ENCODE measurements at places on chromosomes 3 and 15.

DNA sequence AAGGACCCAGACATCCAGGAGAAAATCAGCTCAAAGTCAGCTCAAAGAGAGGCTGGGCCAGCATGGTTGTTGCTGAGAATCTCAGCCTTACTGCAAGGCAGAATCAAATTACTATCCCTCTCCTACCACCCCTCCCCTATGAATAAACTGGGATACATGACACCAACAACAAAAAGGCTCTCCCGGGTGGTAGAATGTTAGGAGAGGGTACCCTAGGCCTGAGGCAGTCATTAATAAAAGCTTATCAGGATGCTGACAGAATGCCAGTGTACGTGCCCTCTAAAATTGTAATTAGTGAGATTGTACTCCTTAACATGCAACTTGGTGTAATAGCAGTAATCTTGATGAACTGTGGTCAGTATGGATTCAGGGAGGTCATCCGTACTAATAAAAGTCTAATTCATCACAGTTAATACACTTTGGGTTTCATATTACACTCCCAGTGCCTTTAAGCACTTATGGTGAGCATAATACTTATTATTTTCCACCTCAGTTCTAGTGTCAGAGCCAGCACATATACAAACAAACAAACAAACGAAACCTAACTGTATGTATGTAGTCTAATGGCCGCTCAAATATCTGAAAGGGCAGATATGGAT is 76.5 kb downstream of the B3GALNT1 start:
- no peak for DNase-seq

GRCh38 chr15:25173241-25174028 is 218.6 kb downstream of the SNRPN start:
- DNase-seq, result no peak

DNA sequence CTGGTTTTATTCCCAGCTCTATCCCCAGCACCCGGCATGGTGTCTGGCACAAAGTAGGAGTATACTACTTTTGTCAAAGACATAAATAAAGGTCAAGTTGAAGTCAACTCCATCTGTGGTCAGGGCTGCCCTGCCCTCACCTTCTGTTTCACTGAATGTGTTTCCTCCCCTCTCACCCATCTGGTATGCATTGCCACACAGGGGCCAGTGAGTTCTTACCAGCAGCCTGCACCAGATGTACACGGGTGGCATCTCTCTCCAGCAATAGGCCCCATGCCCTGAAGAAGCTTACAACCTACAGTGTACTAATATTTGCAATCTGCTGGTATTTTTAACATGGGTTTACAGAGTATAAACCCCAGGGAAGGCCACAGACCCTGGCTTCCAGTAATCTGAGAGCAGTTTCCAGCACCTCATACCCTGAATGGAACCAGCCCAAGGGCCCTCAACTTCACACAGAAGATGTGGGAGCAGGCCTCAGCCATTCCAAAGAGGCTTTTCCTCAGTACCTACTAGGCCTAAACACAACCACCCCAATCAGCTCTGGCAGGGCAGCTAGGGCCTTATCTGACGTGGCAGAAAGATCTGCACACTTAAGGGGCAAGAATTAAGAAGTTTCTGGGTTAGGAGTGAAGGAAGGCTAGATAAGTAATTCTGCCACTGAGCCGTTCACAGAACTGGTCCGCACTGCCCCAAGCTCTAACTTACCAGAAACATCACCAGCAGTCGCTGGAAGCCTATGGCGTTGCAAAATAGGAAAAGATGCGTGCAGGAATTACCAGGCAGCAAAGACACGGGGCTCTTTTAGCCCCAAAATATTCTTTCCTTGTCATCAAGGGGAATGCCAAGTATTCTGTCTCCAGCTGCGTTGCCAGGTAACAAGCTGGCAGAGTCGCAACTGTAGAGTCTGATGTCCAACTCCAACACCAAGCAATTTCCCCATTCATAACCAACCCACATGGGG is 2.1 kb downstream of the IDH2 start:
- DNase-seq, result peak; percentile 56

GRCh38 chr15:71698742-71699141 is 111.6 kb upstream of the NR2E3 start:
- DNase-seq, result no peak

- DNase-seq, result no peak
These were observed 184.1 kb upstream of the TLE3 start for GRCh38 chr15:70281811-70282307.

DNA sequence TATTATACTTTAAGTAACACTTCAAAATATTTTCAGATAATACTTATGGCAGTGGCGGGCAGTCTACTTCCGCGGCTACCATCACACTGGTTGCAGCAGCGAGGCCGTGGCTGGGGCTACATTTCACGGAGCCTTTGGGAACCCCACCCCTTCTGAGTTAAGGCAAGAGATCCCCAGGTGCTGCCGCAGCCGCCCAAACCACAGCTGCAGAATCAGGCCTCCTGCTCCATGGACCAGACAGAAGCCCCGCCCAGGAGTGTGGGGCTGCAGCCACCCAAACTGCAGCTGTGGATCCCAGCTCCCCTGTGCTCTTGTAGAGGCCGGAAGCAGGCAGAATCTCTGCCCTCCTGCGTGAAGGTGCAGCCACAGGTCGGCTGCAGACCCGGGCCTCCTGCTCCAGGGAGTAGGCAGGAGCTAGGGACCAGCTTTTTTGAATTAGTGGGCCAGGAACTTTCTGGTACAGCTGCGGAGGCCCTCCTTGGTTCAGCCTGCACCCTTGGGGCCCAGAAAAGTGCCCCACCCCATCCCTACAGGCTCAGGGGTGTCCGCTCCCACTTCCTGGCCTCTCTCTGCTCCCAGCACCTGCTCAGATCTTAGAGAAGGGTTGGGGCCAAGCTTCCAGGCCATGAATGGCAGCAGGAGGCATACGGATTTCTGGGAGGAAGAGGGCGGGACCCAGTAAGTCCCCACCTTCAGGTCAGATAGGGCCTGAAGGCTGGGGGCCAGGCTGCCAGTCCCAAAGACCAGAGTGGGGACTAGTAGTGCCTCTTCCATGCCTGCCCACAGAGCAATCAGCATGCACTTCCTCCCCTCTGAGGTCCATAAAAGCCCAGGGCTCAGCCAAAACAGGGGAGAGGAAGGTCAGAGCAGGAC is 1188.8 kb upstream of the CADM2 start:
- no peak for DNase-seq

- DNase-seq, result no peak
These were observed 87.2 kb downstream of the USP13 start for GRCh38 chr3:179739816-179740594.

GRCh38 chr3:14810070-14810791 is 8.5 kb upstream of the FGD5 start:
- DNase-seq, result no peak

- no peak for DNase-seq
These were observed 334.4 kb upstream of the THRB start for GRCh38 chr3:24829011-24829581.

GRCh38 chr3:67534594-67534993 is 119.8 kb downstream of the SUCLG2 start:
- DNase-seq, result no peak

DNA sequence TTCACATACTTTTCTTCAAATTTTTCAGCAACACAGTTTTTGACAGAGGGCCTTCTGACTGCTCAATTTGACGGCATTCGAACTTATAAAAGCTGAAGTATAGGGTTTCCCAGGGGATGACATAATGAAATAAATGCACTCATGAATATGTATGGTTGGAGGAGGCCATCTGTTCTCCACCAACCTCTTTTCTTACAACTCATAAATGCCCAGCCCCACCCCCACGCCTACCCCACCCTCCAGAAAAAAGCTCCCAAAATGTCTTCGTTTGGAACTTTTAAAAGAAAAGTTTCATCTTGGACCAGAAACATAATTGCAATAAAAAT is 211.6 kb upstream of the LRRN1 start:
- DNase-seq, result no peak

GRCh38 chr3:27322634-27323033 is 46.5 kb downstream of the NEK10 start:
- no peak for DNase-seq

DNA sequence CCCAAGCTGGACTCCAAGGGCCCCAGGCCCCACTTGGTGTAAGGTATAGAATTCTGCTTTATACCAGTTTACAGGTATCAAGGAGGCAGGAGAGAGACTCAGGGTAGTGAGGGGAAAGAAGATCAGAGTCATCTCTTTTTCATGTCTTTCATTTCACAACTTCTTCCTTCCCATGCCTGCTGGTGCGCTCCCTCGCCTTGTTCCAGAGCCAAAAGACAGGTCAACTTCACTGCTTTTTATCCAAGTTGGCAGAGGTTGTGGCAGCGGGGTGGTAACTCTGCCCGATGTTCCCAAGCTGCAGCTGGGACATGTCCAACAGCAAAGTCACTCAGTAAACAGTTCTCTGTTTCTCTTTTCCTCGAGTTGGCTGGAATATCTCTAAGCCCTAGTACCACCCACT is 86.3 kb upstream of the TCF12 start:
- DNase-seq, result no peak

DNA sequence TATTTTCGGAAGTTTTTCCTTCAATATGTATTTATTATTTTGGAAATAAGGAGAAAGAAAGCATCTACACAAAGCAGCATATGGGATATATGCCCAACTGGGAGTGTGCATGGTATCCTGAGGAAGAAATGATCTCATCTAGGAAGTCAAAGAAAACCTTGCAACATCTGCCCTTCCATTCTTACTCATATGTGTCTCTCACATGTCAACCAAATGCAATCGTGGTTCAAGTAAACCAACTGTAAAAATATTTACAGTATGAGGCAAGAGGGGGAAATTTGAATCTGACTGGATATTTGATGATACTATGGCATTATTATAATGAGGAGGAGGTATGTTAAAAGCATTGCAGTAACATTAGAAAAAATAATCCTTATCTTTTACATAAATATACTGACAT is 3.2 kb upstream of the SCG3 start:
- no peak for DNase-seq

- DNase-seq, result no peak
These were observed at the start of gene BCHE for GRCh38 chr3:165837058-165837525. TSS of gene BCHE (minus strand) at chr3:165837423. CDS start at chr3:165831033, 6,390 bp downstream.

DNA sequence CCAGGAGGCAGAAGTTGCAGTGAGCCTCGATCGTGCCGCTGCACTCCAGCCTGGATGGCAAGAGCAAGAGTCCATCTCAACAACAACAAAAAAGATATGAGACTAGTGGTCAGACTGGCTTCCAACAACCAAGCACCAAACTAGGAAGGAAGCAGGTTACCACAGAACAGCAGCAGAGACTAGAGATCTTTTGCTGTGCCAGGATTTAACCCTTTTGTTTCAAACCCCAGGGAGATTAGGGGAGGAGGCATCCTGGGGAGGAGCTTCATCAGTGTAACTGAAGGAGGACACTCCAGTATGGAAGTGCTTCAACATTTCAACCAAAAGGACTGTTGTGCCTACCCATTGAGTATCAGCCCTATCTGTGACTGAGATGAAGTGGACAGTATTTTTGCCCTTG is 240.3 kb downstream of the ZIC1 start:
- DNase-seq, result no peak
